ENCODE measurements at places on chromosomes 1 and 21. TPM values are rescaled to one million over a fixed set of nuclear protein-coding genes. Genes with fewer than 3 reads are reported as not detected.

LIN28A gene
- not detected for total RNA-seq

UBE2U gene
- not detected for total RNA-seq

SOX13 gene
- 28.9 TPM for total RNA-seq

GRCh38 chr21:27292229-27292628, 325.3 kb upstream of the ADAMTS5 start:
- no peak for DNase-seq

GRCh38 chr1:87474098-87474497, 145.4 kb downstream of the LMO4 start:
- peak; percentile 30 for DNase-seq

DNA sequence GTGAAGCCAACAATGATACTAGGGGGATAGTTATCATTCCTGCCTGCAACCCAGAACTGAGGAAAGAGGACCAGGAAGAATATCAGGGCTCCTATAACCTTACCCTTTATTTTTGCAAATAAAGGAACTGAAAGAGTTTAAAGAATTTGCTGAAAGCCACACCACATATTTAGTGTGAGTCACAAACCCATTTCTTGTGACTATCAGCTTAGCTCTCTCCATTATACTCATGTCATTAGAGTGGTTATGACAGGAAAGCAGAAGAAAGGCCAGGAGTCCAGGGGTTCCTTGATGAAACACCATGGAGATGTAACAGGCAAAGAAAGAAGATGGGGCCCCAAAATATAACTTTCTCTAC, 141.1 kb upstream of the SAMSN1 start:
- DNase-seq: no peak

CASQ1 gene
- 0.49 TPM for total RNA-seq

GRCh38 chr21:15624646-15625045, 105.1 kb upstream of the USP25 start:
- DNase-seq: no peak

GJA8 gene
- total RNA-seq: not detected

GSTM2 gene
- 3.4 TPM for total RNA-seq

- DNase-seq: no peak
Observed at GRCh38 chr1:112982853-112983536, 27.0 kb upstream of the SLC16A1 start.

DNA sequence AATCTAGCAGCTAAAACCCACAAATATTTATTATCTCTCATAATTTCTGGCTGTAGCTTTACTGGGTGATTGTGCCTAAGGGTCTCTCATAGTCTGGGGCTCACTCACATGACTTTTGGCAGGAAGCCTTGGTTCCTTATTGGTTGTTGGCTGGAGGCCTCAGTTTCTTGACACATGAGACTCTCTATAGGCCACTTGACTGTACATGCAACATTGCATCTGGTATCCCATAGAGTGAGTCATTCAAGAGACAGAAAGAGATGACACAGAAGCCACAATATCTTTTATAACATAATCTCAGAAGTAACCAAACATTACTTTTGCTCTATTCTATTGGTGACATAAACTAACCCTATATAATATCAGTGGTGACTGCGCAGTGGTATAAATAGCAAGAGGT, 128.5 kb upstream of the HNRNPU start:
- no peak for DNase-seq

GRCh38 chr1:52659356-52659755, 26.4 kb downstream of the SHISAL2A start:
- DNase-seq: no peak

GRCh38 chr1:154575951-154576566, 8.5 kb downstream of the CHRNB2 start:
- DNase-seq: peak; percentile 33

- DNase-seq: peak; percentile 72
Observed at GRCh38 chr1:180269645-180270529, 39.8 kb downstream of the LHX4 start.

DNA sequence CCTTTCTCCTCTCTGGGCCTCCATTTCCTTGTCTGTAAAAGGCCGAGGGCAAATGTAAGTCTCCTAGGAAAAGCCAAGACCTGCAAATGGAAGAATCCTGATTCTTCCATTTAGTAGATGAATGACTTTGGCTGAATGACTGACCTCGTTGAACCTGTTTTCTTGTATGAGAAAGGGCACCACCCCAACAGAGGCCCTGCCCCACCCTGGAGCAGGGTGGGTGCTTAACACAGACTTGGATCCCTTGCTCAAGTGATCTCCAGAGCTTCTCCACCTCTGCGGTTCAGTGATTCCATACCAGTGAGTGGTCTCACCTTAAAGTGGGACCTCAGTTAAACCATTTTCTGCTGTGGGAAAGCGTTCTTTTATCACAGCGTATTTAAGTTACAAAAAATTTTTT, 39.0 kb upstream of the GUCA2B start:
- no peak for DNase-seq

GRCh38 chr1:9629445-9630201, 21.9 kb upstream of the PIK3CD start:
- DNase-seq: no peak

GRCh38 chr1:100459358-100460114, 78.4 kb upstream of the GPR88 start:
- DNase-seq: peak; percentile 86

Measured in SJCRH30 (cell line).